AG08396 (cell line): ENCODE measurements at places on chromosomes 12 and 14.

DNA sequence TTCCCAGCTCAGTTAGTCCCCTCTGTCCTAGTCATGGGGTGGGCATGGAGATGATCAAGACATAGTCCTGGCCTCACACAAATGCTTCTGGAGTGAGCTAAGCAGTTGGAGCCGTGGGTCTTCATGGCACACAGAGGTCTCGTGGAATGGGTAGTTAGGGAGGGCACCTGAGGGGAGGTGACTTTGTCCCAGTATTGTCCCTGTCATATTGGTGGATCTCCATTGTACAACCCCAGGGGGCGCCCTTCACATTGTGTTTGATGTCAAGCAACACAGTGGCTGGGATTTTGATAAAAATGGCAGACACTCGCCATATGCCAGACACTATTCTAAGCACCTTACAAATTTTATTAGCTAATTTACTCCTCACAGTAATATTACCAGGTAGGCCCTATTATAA, 175.4 kb upstream of the LHX5 start:
- no peak for DNase-seq

GRCh38 chr12:102963796-102964195, 6.3 kb downstream of the ASCL1 start:
- DNase-seq, result no peak

GRCh38 chr14:73741876-73742519, 27.8 kb upstream of the PNMA1 start:
- no peak for DNase-seq

GRCh38 chr12:100214518-100214917, 13.9 kb downstream of the ACTR6 start:
- DNase-seq, result no peak

DNA sequence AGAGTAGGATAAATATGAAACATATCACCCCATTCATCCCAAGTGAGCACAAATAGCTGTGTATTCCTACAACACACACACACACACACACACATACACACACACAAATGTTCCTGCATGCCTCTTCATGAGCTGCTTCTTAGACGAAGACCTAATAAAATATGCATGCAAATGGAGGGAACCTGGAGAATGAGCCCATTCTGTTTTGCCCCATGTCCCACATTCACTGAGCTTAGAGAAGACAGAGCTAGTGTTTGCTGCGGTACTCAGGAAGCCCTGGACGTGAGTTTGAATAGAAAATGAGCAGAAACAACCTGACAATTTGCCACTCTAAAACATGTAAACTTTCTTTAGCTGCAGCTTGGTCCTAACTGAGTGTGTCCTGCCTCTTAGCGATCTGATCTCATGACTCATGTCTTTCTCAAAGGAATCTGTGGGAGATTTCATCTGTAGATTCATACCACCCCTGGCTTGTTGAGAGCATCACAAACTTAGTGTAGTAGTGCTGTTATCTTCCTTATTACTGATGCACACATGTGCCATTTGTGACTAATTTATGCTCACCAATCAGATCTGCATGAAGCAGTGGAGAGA, 86.8 kb downstream of the ITPR2 start:
- peak; percentile 35 for DNase-seq

- DNase-seq, result no peak
Measured at GRCh38 chr14:93032421-93032936, 83.2 kb downstream of the ITPK1 start.

DNA sequence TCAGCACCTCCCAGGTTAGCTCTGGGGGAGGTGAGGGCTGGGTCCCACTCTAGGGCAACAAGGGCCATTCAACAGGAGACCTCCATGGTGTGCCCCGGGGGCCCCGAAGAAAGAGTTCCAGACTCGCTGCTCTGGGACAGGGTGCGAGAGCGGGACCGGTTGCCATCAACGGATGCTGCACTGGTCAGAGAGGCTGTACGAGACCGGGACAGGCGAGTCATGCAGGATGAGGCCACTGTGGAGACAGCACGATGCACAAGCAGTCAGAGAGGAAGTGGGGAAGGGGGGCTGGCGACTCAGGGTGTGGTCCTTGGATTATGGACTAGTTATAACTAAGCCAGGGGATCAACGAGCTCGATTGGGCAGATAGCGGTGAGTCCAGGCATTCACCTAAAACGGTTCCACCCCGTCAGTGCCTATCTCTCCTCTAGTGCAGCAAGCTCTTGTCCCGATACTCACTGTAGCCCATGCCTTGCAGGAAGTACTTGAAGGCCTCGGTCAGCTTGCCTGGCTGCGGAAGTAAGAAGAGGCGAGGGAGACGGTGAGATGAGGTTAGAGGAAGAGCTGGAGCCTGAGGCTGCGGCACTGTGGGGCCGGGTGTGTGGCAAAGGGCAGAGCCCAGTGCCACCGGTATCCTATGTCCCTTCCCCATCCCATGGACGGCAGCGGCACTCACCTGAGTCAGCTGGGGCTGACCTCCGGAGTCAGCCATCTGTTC, 7.2 kb downstream of the NDRG2 start:
- DNase-seq, result no peak

- peak; percentile 12 for DNase-seq
Measured at GRCh38 chr14:63308723-63309317, 9.9 kb downstream of the GPHB5 start.

DNA sequence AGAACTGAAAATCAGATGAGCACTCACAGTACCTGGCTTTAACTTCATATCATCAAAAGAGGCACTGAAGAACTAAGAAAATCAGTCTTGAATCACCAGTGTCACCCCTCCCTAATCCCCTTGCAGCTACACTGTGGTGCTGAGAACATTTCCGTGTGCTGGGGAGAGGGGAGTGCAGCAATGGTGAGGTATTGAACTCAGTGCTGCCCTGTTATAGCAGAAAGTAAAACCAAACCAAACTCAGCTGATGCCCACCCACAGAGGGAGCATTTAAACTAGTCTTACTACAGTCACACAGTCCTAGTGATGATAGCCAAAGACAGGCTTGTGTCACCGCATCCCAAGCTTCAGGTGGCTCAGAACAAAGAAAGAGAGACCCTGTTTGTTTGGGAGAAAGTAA, 122.1 kb downstream of the CPNE8 start:
- no peak for DNase-seq

GRCh38 chr12:132806857-132807256, 21.8 kb downstream of the GOLGA3 start:
- DNase-seq, result no peak

DNA sequence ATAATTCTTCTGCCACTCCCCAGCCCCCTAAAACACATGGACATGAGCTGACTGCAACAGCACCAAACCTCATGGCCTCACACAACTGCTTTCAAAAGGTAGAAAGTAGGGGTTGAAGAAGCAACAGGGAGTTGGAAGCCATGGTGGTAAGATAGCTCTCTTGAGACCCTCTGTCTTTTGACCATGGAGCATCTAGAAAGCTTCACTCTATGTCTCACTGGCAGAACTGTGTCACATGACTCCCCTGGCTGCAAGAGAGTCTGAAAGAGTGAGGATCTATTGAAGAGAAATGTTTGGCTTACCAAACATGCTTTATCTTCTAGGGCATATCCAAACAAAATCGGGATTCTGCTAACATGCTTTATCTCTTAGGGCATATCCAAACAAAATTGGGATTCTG, 142.9 kb upstream of the WSCD2 start:
- no peak for DNase-seq

- no peak for DNase-seq
Measured at GRCh38 chr12:106333756-106334155, 23.8 kb upstream of the POLR3B start.

DNA sequence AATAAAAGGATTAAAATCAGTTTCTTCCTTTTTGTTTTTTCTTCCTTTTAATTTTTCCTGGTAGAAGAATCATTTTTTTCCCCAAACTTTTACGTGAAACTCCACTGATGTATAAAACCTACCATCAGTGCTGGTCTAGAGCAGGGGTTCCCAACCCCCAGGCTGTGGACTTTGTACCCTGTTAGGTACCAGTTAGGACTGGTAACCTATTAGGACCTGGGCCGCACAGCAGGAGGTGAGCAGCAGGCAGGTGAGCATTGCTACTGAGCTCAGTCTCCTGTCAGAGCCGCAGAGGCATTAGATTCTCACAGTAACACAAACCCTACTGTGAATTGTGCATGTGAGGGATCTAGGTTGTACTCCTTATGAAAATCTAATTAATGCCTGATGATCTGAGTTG, 10.1 kb downstream of the SMCO2 start:
- no peak for DNase-seq

GRCh38 chr14:66403183-66403582, 83.0 kb upstream of the CCDC196 start:
- peak; percentile 6 for DNase-seq

DNA sequence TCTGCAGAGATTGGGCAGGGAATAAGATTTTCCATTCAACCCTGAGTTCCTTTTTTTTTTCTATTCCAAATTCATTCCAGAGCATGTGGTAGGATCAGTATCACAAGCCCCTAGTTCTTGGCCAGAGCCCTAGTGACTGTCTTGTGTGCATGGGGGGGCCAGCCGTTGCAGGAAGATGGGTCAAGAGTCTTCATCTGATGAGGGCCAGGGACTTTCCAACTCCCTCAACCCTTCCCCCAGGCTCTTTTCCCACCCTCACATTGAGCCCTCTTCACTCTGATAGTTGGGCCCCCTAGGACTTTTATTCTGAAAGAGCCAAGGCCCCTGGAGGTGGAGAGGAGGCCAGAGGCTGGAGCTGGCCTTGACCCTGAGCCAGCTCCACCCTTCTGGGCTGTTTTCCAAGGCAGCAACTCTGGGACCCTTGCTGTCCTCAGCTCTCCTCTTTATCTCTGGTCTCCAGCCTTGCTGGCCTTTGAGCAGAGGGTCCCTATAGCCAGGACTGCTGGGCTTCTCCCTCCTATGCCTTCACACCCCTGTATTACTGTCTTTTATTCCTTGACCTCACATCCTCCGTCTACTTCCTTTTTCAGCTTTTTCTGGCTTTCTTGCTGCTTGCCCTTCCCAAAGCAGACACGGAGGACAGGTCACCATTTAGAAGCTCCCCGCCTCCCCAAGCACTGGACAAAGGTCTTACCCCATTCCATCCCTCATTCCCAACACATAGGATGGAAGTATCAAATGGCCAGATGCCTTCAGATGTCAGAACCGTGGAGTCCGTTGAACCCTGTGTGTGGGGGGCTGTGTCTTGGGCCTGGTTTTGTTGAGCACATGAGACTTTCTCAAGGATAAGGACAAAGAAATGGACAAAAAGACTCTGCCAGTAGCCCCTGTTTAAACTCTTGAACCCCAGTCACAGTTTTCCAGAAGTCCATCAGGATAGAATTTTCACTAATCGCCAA, 5.6 kb downstream of the RBP5 start:
- no peak for DNase-seq

DNA sequence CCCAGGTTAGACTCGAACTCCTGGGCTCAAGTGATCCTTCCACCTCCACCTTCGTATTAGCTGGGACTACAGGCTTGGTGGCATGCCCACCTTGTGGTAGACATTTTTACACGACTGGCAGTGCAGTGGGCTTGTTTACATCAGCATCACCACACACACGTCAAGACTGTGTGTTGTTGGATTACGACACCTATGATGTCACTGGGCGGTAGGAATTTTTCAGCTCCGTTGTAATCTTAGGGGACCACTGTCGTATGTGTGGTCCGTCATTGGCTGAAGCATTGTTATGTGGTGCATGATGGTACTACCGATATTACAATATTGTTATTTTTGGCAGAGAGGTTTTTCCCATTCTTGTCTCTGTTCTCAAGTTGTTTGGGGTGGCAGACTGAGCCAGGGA, 50.7 kb downstream of the TSPAN9 start:
- no peak for DNase-seq

GRCh38 chr12:92408072-92408900, 262.6 kb upstream of the BTG1 start:
- peak; percentile 10 for DNase-seq

DNA sequence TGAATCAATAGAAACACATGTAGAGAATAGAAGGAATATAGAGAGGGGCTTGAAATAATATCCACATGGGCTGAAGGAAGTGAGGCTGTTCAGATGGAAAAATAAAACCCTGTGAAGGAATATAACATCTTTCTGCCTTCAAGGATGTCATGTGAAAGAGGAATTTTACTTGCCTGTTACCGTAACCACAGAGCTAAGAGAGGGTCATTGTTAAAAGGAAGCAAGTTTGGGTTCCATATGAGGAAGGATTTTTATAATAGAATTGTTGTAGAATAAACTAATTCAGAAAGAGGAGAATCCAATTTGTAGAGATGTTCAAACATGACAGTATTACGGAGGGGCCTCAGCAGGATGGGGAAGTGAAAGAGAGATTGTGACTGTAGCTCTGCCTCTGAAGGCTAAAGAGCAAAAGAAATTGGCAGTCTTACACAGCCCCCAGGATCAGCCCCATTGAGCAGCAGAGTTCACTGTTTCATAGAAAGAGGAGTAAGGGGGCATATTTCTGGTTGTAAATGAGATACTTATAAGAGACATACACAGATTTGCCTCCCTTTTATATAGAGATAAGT, 41.8 kb upstream of the PTPRR start:
- DNase-seq, result no peak

GRCh38 chr14:95402176-95402575, 82.5 kb upstream of the CLMN start:
- DNase-seq, result no peak

GRCh38 chr14:72738161-72738611, 155.7 kb downstream of the DPF3 start:
- DNase-seq, result no peak

- peak; percentile 90 for DNase-seq
Measured at GRCh38 chr12:15220915-15221885, at the start of gene RERG. Gene RERG (minus strand): TSS chr12:15221417. CDS start chr12:15217489, 3,928 bp downstream.

DNA sequence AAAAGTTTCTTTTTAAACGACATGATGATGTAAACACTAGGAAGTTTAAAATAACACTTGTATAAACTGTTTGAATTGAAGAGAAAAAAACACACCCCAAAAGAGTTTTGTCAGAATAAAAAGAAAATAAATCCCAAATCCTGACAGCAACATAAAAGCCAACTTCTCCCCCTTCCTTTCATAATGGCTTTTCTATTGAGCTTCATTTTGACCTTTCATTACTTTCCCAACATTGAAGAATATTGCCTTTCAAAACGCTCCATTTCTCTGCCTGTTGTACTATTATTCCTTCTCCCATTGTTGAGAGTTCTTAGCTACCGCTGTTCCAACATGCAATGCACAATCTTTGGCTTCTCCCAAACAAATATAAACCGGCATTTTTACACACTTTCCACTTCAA, 448.5 kb downstream of the BCAT1 start:
- DNase-seq, result no peak

- no peak for DNase-seq
Measured at GRCh38 chr14:29042551-29042950, 276.0 kb downstream of the FOXG1 start.

GRCh38 chr14:95126906-95127530, 30.3 kb downstream of the DICER1 start:
- DNase-seq, result peak; percentile 16

DNA sequence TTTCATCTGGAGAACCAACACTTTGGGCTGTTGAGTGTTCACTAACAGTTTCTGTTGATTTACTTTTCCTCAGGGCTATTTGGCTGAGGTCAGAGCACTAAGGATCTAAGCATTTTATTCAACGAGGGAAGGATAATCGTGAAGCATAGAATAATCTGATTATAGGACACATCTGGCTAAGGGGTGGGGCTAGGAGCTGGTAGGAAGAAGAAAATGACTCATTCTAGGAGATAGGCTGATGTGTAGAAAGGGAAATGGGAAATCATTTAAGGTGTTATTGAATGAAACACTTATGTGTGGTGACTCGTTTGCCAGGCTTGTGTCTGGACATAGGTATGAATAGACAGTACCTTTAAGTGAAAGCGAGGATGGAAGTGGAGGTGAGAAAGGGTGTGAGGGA, 167.2 kb downstream of the ETNK1 start:
- no peak for DNase-seq
